CD4-positive, alpha-beta T cell treated with Interleukin-12 subunit alpha and Interleukin-12 subunit beta, for 1 hour (primary cell): ENCODE measurements at places on chromosomes 16 and 17.

DNA sequence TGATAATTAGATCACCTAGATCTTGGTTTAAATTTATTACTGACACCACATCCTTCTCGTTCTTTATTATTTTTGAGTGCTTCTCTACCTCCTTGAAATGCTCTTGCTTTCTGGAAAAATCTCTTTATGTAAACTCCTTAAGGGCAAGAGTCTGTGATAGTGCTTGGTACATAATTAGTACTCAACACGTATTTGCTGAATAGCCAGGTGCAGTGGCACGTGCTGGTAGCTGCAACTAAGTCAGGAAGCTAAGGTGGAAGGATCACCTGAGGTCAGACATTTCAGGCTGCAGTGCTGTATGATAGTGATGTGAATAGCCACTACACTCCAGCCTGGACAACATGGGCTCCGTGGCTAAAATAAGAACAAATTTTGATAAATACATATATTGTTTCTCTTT is 63.0 kb downstream of the PPM1E start:
- DNase-seq, result no peak

DNA sequence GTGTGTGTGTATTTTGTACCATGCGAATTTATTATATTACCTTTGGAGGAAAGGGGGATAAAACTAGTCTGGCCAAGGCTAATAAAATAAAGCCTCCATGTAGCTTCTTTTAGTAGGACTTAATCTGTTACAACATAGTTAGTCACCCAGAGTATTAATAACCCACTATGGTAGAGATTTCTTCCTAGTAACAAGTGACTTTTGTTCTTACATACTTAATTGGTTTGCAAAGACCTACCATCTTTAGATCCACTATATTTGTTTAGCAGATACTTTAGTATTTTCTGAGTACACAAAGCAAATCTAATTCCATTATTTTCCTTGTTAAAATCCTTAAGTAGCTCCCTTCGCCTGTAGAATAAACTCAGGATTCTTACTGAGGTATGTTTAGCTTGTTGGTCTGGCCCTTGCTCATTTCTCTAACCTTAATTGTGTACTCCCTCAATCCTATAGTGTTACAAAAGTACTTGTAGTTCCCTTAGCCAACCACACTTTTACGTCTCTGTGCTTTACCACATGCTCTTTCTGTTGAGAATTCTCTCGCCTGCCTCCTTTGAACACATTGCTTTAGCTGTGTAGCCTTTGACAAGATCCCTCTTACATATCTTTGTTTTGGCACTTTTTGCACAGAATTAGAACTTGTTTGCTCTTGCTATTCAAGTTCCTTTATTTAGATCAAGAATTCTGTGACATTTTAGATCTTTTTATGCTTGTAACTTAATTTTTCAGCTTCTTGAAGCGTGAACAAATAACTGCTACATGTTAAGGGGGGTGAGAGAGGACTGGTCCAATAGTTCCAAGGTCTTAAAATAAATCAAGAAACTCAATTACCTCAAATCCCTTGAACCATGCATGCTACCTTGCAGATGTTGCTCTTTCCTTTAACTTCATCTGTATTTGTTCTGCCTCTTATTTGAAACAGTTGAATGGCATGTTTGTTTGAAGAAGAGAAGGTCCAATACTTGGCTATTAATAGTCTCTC is 23.8 kb downstream of the CLTC start:
- DNase-seq, result no peak

- peak; percentile 64 for DNase-seq
These were observed 13.1 kb downstream of the FMNL1 start for GRCh38 chr17:45234641-45235415.

DNA sequence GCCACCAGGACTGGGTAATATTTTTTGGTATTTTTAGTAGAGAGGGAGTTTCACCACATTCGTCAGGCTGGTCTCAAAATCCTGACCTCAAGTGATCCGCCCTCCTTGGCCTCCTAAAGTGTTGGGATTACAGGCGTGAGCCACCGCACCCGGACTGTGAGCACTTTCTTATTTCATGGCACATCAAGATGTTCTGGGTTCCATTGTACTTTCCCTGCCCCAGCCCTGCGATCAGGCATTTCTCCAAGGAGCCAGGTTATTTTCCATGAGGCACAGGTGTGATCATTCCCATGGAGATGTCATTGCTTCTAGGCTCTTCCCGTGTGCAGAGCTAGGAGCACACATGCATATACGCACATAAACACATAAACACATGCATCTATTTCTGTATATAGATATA is 2.6 kb upstream of the ANKRD40CL start:
- DNase-seq, result no peak

DNA sequence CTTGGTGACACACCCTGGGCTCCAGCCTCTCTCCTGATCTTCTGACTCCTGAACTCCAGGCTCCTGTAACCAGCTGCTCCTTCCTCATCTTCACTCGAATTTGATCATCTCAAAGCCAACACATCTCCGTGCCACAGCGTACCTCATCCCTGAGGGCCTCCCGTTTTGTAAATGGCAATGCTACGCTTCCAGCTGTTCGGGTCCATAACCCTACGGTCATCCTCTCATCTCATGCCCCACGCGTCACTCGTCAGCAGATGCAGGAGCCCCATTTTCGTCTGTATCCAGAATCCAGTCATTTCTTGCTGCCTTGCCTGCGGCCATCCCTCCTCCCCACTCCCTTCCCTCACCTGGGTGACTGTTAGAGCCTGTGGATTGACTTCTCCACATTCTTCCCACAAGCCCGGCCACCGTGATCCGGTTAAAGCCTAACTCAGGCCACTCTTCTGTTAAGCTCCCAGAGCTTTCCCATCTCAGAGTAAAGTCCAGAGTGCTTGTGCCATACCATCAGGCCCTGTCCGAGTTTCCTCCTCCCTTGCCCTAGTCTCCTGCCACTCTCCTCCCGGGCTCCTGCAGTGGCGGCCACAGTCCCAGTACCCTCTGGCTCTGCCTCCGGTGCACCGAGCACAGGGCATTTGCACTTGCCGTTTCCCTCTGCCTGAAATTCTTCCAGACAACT is 20.3 kb upstream of the AKTIP start:
- no peak for DNase-seq

- no peak for DNase-seq
These were observed 51.7 kb upstream of the LGALS9 start for GRCh38 chr17:27579304-27579703.

GRCh38 chr16:22847100-22847499 is 33.1 kb downstream of the HS3ST2 start:
- DNase-seq, result no peak

GRCh38 chr16:53642094-53642493 is 61.6 kb downstream of the RPGRIP1L start:
- no peak for DNase-seq

- DNase-seq, result no peak
These were observed 21.4 kb upstream of the ABCC3 start for GRCh38 chr17:50613007-50613992.

DNA sequence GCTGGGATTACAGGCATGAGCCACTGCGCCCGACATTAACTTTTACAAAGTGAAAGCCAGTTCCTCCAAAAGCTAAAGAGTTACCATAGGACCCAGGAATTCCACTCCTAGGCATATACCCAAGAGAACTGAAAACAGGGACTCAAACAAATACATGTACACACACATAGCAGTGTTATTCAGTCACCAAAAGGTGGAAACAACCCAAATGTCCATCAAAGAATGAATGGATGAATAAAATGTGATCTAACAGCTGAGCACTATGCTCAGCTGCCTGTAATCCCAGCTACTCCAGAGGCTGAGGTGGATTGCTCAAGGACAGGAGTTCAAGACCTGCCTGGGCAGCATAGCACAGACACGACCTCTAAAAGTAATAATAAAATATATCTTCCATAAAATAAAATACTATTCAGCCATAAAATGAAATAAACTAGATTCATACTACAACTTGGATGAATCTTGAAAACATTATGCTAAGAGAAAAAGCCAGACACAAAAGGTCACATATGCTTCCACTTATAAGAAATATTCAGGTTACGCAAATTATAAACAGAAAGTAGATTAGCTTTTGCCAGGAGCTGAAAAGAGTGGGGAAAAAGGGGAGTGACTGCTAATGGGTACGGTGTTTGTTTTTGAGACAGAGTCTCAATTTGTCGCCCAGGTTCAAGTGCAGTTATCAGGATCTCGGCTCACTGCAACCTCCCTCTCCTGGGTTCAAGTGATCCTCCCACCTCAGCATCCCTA is 9.3 kb upstream of the USP7 start:
- no peak for DNase-seq

DNA sequence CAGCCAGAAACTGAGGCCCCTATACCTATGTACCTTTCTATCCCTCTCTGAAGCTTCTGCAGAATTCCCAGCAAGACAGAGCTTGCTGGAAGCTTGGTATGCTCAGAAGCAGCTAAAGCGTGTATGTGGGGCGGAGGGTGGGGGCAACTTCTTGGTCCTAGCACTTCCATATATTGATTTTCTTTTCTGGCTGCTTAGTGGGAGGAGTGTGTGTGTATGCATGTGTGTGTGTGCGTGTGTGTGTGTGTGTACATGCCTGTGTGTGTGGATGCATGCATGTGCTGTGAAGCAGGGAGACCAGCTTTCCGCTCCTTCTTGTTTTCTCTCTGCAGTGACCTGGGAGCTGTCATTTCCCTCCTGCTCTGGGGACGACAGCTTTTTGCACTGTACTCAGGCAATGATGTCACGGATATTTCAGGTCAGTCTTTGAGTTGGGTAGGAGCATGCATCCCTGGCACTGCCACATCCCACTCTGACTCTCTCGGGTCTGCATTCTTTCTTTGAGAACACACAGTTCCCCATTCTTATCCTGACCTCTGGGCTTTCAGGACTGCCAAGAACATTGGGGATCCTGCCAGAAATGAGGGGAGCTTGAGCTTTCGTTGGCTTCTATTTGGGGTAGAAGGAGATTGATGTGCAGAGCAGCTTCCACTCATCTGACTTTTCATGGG is 10.7 kb downstream of the HPR start:
- DNase-seq, result no peak

GRCh38 chr16:73067671-73068540 is 20.0 kb upstream of the ZFHX3 start:
- no peak for DNase-seq

DNA sequence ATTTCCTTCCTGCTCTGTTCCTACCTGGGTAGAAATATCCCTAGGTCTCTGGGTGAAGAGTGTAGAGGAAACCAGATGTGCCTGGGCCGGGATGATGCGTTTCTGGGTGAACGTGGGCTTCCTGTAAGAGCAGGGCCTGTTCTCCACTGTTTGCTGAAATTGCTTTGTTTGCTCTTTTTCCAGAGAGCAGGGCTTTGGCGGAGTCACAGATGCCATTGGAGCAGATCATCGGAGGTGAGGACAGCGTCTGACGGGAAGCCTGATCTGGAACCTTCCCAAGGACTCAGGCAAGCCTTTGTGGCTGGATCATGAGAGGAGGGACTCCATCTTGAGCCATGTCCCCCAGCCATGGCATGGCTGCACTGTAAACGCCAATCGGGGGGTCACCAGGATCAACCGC is 15.4 kb downstream of the DHODH start:
- no peak for DNase-seq

DNA sequence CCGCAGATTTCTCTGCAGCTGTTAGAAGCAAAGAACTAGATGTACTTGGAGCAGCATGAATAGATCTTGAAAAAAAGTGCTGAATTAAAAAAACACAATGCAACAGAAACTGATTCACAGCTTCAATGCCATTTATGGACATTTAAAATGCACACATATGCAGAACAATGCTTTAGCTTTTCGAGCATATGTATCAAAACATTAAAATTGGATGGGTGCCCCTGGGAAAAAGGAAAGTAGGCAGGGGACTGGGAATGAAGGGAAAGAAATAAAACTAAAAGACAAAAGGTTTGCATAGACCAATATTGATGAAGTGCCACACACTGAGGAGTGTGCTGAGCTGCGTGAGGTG is 5.0 kb downstream of the KCTD13 start:
- DNase-seq, result no peak

DNA sequence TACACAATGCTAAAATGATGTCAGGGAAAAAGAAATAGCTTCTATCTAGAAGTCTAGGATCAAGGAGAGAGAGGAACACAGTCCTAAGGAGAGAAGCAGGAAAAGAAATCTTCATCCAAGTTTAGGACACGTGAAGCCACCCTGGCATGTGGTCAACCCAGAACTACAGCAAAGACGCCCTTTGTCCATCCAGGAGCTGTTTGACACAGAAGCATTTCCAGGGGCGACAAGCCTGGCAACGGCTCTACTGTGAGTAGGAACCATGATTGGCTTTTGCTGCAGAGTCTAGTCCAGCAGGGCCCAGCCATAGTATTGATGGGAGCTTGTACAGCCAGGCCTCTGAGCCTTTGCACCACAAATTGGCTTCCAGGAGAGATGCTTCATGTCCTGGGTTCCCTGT is 185.4 kb upstream of the RPL38 start:
- DNase-seq, result no peak

- DNase-seq, result no peak
These were observed 1.1 kb upstream of the CCL22 start for GRCh38 chr16:57357330-57358085.

DNA sequence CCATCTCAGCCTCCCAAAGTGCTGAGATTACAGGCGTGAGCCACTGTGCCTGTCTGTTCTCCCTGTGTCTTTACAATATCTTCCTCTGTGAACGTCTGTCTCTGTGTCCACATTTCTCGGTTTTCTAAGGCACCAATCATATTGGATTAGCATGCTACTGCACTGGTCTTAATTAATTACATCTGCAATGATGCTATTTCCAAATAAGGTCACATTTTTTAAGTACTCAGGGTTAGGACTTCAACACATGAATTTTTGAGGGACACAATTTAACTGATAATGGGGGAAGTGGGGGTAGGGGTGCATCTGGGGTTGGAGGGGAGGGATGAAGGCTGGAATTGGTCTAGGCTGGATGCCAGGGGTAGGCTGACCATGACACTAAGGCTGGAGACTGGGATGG is 102.6 kb downstream of the N4BP1 start:
- DNase-seq, result no peak

DNA sequence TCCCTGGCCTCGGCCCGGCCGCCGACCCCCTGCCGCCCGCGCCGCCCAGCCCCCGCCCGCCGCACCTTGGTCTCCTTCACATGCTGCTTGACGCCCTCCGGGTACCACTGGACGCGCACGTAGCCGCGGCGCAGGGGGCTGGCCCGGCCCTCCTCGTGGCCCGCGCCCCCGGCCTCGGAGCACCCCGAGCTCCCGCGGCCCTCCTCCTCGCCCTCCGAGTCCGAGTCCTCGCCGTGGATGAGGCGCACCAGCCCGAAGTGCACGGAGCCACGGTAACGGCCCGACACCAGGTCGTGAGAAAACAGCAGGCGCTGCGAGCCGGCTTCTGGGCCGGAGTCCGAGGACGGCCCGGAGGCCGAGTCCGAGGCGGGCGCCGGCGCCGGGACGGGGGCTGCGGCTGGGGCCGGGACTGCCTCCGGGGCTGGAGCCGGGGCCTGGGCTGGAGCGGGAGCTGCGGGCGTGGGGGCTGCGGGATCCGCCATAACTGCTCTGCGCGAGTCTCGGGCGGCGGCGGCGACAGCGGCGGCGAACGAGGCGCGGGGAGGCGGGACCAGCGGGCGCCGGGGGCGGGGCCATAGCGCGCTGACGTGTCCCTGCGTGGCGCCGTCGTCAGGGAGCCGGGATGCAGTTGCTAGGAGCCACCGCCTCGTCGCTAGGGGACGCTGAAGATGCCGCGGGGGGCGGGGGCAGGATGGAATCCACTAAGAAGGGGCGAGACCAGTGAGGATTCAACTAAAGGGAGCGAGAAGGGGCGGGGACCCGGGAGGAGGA is at the start of gene UBE2O:
Gene UBE2O (minus strand): TSS at position 493 of the 771 bp plus-strand sequence. CDS start 11 bp downstream, at position 482.
- peak; percentile 95 for DNase-seq

- DNase-seq, result no peak
These were observed 65.6 kb upstream of the CBX4 start for GRCh38 chr17:79904865-79905264.

GRCh38 chr17:82590881-82591539 is 57.2 kb downstream of the WDR45B start:
- DNase-seq, result no peak

- no peak for DNase-seq
These were observed 50.9 kb upstream of the CDC42EP4 start for GRCh38 chr17:73362697-73363096.

GRCh38 chr16:79407005-79407404 is 193.5 kb downstream of the MAF start:
- no peak for DNase-seq
